HCT116 (cell line): ENCODE measurements at places on chromosomes 6 and 20. TPM values are rescaled to one million over a fixed set of nuclear protein-coding genes. Genes with fewer than 3 reads are reported as not detected.

DNA sequence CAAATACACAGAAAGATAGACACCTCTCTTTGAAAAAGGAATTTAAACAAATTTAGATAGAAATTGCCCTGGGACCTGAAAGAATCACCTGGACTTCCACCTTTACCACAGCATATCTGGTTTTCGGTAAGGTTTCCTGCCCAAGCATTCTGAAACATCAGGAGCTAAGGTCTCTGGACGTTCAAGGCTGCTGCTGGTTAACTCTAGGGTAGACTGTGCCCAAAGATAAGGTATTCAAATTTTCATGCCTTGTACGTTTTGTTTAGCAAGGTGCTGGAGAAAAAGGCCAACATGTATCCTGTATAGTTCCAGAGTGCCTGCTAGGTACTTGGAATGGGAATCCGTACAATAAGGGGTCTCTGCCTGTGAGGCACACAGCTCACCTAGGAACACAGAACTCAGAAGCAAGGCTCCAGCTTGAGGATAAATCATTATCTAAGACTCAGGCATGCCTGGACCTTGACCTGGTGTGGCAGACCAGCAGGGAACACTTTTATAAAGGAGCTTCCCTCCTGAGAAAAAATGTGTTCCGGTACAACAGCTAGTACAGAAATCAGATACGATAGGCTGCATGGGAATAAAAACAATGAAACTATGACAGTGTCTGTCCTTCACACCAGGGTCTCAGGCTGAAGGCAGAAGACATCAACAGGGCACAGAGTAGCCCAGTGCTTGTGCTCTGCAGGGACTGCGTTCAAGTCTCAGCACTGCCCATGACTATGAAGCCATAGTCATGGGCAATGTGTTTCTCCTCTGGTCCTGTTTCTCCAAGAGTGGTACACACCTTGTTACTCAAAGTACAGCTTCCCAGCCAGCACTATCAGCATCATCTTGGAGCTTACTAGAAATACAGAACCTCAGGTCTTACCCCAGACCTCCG, 70.4 kb downstream of the METTL24 start:
- DNase-seq, result no peak

GRCh38 chr6:167392631-167393316, 67.9 kb downstream of the TTLL2 start:
- no peak for DNase-seq

- DNase-seq, result no peak
These were observed 1.1 kb downstream of the FBXO30 start for GRCh38 chr6:145813285-145814034.

Gene SAPCD1
- total RNA-seq, result 18.2 TPM

Gene LY6G6D
- total RNA-seq, result not detected

- no peak for DNase-seq
These were observed 132.7 kb upstream of the GMDS start for GRCh38 chr6:2378046-2378657.

Gene SMLR1
- not detected for total RNA-seq

Gene TCP11
- not detected for total RNA-seq

GRCh38 chr6:48032151-48032550, 78.8 kb downstream of the PTCHD4 start:
- no peak for DNase-seq
